ENCODE measurements at places on chromosomes 3 and 15. TPM values are rescaled to one million over a fixed set of nuclear protein-coding genes. Genes with fewer than 3 reads are reported as not detected.

Gene RASL12
- total RNA-seq = not detected

Gene GATA2
- total RNA-seq = 2.0 TPM

Gene ZNF660
- 0.79 TPM for total RNA-seq

Gene SERPINI2
- not detected for total RNA-seq

Gene PCLAF
- 2.4 TPM for total RNA-seq

Gene CYP8B1
- total RNA-seq = not detected

Gene STX19
- not detected for total RNA-seq

Gene CAMK2N2
- total RNA-seq = not detected

Gene ISG20
- total RNA-seq = 161 TPM

GRCh38 chr3:10518506-10519150 is 13.2 kb upstream of the ATP2B2 start:
- no peak overlapping the region for H3K27ac ChIP-seq
- no peak for DNase-seq
- peaks cover 24% of the 10 kb centered on the region for H3K27me3 ChIP-seq
- no peaks in the 10 kb centered on the region for H3K4me1 ChIP-seq
- no peaks in the 10 kb centered on the region for H3K36me3 ChIP-seq

- no peak overlapping the region for H3K27ac ChIP-seq
- H3K4me3 ChIP-seq = no peak overlapping the region
- H3K27me3 ChIP-seq = peaks cover 8% of the 10 kb centered on the region
- no peaks in the 10 kb centered on the region for H3K4me1 ChIP-seq
Measured at GRCh38 chr15:89353991-89354390, 19.4 kb upstream of the POLG start.

GRCh38 chr15:90106522-90107117 is 4.4 kb upstream of the IDH2 start:
- H3K4me3 ChIP-seq = no peak overlapping the region
- H3K4me1 ChIP-seq = peaks cover 8% of the 10 kb centered on the region
- no peaks in the 10 kb centered on the region for H3K36me3 ChIP-seq
- no peak for DNase-seq
- no peak overlapping the region for H3K27ac ChIP-seq

DNA sequence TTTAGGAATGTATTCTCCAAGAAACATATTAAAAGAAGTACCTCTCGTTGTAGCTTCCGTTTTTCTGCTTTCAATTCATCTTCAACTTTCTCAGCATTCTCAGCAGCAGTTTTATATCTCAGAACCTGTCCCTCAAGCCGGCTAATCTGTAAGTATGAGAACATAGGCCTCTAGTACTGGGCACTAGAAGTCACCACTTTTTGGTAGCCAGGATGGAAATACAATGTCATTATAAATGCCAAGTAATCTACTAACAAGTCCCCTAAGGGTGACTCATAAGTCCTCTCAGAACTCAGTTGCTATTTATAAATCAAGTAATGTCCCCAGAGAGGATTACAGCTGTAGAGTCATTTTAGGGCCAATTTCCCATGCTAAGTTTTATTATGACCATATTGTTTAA is 61.1 kb downstream of the MLH1 start:
- no peaks in the 10 kb centered on the region for H3K27me3 ChIP-seq
- H3K36me3 ChIP-seq = peaks cover 75% of the 10 kb centered on the region
- no peak overlapping the region for H3K4me3 ChIP-seq
- DNase-seq = no peak
- no peaks in the 10 kb centered on the region for H3K4me1 ChIP-seq
- no peak overlapping the region for H3K27ac ChIP-seq

- H3K36me3 ChIP-seq = no peaks in the 10 kb centered on the region
- no peak for DNase-seq
- H3K27me3 ChIP-seq = no peaks in the 10 kb centered on the region
- no peak overlapping the region for H3K4me3 ChIP-seq
- H3K4me1 ChIP-seq = no peaks in the 10 kb centered on the region
Measured at GRCh38 chr3:170716172-170716805, 130.4 kb upstream of the SLC7A14 start.

GRCh38 chr15:61186905-61187741 is 42.0 kb downstream of the RORA start:
- no peak overlapping the region for H3K4me3 ChIP-seq
- no peaks in the 10 kb centered on the region for H3K36me3 ChIP-seq
- no peak overlapping the region for H3K27ac ChIP-seq
- peaks cover 20% of the 10 kb centered on the region for H3K27me3 ChIP-seq
- H3K4me1 ChIP-seq = no peaks in the 10 kb centered on the region

GRCh38 chr15:57827021-57827420 is 120.5 kb downstream of the POLR2M start:
- H3K36me3 ChIP-seq = no peaks in the 10 kb centered on the region
- H3K4me1 ChIP-seq = no peaks in the 10 kb centered on the region
- peaks cover 3% of the 10 kb centered on the region for H3K27me3 ChIP-seq

DNA sequence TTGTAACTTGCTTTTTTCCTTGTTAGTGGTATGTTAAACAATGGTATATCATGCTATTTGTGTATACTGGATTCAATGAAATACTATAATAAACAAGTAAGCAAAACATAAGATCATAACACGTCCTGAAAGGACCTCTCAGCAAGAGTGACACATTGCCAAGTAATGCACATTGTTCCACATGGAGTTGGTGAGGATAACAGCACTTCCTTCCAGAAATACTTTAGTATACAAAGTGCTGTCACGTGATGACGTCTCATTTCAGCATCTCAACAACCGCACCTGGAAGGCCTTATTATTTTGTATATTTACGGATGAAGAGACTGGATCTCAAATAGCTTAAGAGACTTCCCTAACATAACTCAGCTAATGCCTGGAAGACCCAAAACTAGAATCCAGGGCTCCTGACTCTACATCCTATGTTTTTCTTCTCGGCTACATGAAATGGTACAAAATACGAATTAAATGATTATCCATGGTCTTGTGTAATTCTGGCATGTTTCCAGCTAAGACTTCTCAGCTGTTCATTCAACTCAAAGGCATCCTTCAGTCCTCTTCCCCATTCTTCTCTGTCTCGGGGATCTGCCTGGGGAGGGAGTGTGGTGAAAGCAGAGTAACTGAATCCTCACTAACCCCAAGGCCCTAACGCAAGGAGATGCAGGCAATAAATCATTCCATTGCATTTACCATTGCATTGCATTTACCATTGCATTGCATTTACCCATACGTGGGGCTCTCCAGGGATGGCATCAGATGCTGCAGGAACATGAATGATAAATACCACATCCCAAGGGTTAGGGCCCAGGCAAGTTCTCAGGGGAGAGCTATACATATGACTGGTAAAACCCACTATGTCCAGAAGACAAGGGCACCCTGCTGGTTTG is 79.2 kb downstream of the LIPC start:
- no peak for DNase-seq
- no peaks in the 10 kb centered on the region for H3K27me3 ChIP-seq
- H3K4me3 ChIP-seq = no peak overlapping the region
- no peaks in the 10 kb centered on the region for H3K36me3 ChIP-seq

GRCh38 chr15:47924381-47924780 is 196.4 kb upstream of the SLC24A5 start:
- no peaks in the 10 kb centered on the region for H3K4me1 ChIP-seq
- H3K27me3 ChIP-seq = no peaks in the 10 kb centered on the region
- DNase-seq = no peak
- no peak overlapping the region for H3K4me3 ChIP-seq
- no peak overlapping the region for H3K27ac ChIP-seq
- no peaks in the 10 kb centered on the region for H3K36me3 ChIP-seq

GRCh38 chr15:66622591-66623022 is 56.8 kb upstream of the LCTL start:
- peaks cover 3% of the 10 kb centered on the region for H3K27me3 ChIP-seq
- H3K4me1 ChIP-seq = no peaks in the 10 kb centered on the region
- H3K36me3 ChIP-seq = no peaks in the 10 kb centered on the region
- no peak for DNase-seq
- H3K27ac ChIP-seq = no peak overlapping the region

GRCh38 chr3:8286749-8287148 is 214.9 kb upstream of the LMCD1 start:
- no peak overlapping the region for H3K27ac ChIP-seq
- no peaks in the 10 kb centered on the region for H3K27me3 ChIP-seq
- H3K4me1 ChIP-seq = no peaks in the 10 kb centered on the region
- H3K36me3 ChIP-seq = no peaks in the 10 kb centered on the region
- no peak for DNase-seq

DNA sequence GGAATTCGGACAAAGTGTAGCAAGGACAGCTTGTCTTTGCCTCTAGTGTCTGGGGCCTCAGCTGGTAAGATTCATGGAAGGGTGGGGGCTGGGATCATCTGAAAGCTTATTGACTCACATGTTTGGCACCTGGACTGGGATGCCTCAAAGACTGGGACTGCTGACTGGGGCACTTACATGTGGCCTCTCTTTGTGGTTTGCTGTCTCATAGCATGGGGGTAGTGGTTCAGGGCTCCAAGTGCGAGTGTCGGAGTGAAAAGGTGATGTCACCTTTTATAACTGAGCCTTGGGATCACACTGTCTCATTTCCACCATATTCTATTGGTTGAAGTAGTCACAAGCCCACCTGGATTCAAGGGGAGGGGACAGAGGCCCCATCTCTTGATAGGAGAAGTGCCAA is 6.8 kb downstream of the MFSD1 start:
- no peaks in the 10 kb centered on the region for H3K27me3 ChIP-seq
- peaks cover 15% of the 10 kb centered on the region for H3K4me1 ChIP-seq
- H3K36me3 ChIP-seq = peaks cover 57% of the 10 kb centered on the region
- H3K27ac ChIP-seq = no peak overlapping the region

DNA sequence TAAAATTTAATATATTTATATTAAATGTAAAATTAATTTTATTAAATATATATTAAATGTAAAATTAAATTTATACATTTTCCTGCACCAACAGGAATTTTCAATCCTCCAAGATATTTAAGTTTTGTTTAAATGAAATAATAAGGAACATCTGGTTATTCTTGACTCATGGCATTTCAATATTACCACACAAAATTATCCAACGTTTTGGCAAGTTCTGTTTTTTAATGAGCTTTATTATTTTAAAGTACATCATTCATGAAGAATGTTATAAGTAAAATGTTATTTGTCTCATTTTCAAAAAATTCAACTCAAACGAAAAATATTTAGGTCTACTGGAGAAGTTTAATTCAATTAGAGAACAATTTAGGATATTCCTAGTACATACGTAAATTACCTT is 811.4 kb downstream of the NAALADL2 start:
- no peaks in the 10 kb centered on the region for H3K27me3 ChIP-seq
- no peaks in the 10 kb centered on the region for H3K36me3 ChIP-seq
- no peak overlapping the region for H3K4me3 ChIP-seq
- H3K4me1 ChIP-seq = no peaks in the 10 kb centered on the region

DNA sequence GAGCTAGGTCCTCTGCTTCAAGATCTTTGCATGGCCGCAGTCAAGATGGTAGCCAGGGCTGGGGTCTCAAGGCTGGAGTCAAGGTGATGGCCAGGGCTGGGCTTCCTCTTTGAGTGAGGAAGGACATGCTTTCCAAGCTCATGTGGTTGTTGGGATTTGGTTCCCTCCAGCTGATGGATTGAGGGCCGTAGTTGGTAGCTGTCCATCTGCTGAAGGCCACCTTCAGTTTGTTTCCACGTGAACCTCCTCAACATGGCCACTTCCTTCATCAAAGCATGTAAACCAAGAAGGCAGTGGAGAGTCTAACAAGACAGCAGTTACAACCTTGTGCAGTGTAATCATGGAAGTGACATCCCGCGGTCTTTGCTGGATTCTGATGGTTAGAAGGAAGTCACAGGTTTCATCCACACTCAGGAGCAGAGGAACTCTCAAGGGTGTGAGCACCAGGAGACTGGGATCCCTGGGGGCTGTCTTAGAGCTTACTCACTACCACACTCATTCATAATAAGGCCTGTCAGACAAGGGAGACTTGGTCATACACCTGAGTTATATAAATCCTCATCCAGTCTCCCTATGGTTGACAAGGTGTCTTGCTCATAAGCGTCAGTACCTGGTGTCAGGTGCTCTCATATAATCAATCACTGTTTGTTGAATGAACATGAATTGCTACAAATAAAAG is 42.1 kb downstream of the ABHD5 start:
- H3K36me3 ChIP-seq = no peaks in the 10 kb centered on the region
- no peaks in the 10 kb centered on the region for H3K4me1 ChIP-seq
- no peaks in the 10 kb centered on the region for H3K27me3 ChIP-seq

DNA sequence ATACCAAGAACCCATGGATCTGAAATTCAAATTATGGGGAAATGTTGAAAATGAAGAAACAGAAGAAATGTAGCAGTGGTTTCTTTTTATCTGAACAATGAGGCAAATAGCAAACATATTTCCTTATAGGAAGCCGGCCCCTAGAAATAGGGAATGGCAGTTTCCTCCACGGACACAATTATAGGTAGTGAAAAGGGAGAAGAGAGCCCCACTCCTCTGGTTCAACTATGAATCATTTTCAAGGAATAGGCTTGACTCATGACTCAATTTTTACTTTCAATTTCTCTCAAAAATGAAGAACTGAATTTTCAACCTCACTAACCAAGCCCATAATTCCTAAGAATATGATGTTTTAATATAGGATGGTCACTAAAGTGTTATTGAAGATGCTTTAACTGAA is 243.1 kb downstream of the MECOM start:
- H3K36me3 ChIP-seq = no peaks in the 10 kb centered on the region
- no peaks in the 10 kb centered on the region for H3K27me3 ChIP-seq
- H3K4me3 ChIP-seq = no peak overlapping the region

GRCh38 chr3:40862946-40863345 is 336.4 kb upstream of the CTNNB1 start:
- DNase-seq = no peak
- H3K4me3 ChIP-seq = no peak overlapping the region
- H3K36me3 ChIP-seq = no peaks in the 10 kb centered on the region
- no peaks in the 10 kb centered on the region for H3K4me1 ChIP-seq
- no peaks in the 10 kb centered on the region for H3K27me3 ChIP-seq

DNA sequence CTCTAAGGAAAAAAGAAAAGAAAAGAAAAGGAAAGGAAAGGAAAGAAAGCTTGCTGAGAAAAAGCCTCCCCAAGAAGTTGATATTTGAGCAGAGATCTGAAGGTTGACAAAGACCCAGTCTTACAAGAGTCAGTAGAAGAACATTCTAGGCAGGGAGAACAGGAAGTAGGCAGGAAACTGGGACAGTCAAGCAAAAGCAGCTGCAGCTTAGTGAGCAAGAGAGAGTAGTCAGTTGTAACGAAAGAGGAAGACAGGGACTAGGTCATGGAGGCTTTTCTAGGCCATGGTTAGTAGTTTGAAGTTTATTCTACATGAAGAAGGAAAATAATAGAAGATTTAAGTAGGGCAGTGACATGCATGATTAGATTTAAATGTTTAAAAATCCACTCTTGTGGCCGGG is 31.8 kb upstream of the KLHL6 start:
- H3K27ac ChIP-seq = peak overlapping the region; percentile 55
- no peaks in the 10 kb centered on the region for H3K27me3 ChIP-seq
- no peak overlapping the region for H3K4me3 ChIP-seq

GRCh38 chr3:196519718-196520082 is 4.6 kb upstream of the SMCO1 start:
- H3K27ac ChIP-seq = no peak overlapping the region
- H3K4me3 ChIP-seq = no peak overlapping the region
- DNase-seq = no peak
- H3K36me3 ChIP-seq = no peaks in the 10 kb centered on the region

Measured in T-cell (primary cell).